HL-60 (cell line): ENCODE measurements at places on chromosomes 3 and 15.
A peak's percentile ranks its signal among the peaks of the same experiment; 100 is the strongest.

DNA sequence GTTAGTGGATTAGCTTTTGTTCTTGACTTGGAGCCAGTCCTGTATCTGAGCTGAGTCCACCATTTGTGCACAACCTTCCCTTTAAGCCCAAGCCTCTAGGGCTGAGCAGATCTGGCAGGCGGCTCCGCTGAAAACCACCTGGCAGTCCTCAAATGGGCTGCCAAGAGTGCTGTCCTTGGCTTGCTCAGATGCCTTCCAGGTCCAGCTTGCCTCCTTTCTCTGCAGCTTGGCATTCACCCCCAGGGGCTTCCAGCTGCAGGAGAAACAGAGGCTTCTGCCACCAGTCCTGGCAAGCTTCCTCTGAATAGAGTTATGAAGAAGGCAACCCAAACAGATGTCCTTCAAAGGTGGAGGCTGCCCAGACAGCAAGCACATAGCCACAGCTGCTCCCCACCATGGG is 96.7 kb downstream of the LRTM1 start:
- no peak for DNase-seq

- DNase-seq: peak; percentile 41
These were observed 8.7 kb downstream of the CD86 start for GRCh38 chr3:122063908-122064307.

- no peak for DNase-seq
These were observed 555.5 kb upstream of the TBL1XR1 start for GRCh38 chr3:177752831-177753230.

GRCh38 chr3:122782804-122783203 is 10.8 kb downstream of the HSPBAP1 start:
- no peak for DNase-seq
